ENCODE measurements at places on chromosomes 1 and 21.

GRCh38 chr1:159196543-159196942, 8.1 kb upstream of the ACKR1 start:
- no peak for DNase-seq

- DNase-seq: no peak
Measured at GRCh38 chr1:12300706-12301105, 70.9 kb downstream of the VPS13D start.

DNA sequence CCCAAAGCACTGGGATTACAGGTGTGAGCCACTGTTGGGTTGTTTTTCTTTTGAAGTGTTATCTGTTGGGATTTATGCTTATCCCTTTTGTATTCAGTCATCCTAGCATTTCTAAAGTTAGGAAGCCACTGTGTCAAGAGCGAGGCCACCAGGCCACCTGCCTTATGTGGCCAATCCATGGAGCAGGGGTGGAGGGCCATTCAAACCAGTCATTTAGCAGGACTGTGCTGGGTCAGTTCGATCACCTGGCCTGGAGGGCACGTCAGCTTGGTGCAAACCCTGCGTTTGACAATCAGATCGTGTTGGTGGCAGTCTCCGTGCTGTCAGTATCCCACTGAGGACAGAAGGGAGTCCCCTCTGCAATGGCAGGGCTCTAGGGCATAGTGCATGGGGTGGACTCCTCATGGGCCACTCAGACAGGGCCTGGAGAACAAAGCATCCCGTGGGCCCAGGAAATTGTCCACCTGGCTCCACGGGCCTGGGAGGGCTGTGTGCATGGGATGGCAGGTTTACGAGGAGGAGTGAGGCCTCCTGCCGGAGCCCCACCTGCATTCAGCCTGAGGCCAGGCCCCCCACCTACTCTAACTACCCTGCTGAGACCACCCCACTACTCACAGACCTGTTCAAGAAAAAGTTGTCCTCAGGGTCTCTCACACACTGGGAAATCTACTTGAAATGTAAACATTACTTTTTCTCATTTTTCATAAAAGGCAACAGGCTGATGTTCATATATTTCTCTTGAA, 242.3 kb downstream of the SDCCAG8 start:
- DNase-seq: no peak

DNA sequence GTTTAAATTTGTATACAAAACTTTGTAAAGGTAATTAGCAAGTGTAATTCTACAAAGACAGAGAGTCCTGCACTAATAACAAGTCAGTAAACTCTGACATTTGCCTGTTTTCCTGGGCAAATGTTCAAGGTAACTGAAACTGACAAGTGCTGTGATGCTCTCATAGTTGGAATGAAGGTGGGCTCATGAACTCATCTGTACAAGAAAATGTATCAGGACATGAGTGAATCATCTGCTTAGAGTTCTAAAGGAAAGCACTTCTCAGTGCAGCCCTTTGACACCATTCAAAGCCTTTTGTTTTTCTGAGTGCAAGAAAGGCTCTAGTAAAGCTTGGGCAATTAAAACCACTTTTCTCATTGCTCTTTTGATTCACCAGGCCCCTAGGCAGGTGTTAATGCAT, 91.5 kb downstream of the UROD start:
- no peak for DNase-seq

DNA sequence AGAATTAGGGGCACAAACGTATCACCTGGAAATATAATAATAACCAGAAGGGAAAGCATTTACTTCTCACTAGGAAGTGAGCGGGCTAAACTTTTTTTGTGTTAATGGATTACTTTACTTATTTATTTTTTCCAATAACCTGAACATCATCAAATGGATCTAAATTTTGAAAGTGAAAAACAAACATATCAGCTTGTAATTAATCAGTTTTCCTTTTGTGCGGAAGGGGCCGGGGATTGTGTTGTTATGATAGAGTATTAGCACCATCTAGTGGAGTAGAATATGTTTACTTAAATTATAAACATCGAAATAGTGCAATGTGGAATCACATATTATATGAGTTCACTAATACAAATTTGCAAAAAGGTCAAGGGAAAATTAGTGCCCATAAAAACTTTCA, 9.0 kb downstream of the CFH start:
- DNase-seq: peak; percentile 39

DNA sequence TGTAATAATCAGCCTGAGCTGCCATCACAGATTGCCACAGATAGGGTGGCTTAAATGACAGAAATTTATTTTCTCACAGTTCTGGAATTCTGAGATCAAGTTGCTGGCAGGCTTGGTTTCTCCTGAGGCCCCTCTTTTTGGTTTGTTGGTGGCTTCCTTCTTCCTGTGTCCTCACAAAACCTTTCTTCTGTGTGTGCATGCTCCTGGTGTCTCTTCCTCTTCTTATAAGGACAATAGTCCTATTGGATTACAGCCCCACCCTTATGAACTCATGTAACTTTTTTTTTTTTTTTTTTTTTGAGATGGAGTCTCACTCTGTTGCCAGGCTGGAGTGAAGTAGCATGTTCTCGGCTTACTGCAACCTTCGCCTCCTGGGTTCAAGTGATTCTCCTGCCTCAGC, 41.0 kb upstream of the F3 start:
- DNase-seq: no peak

- no peak for DNase-seq
Measured at GRCh38 chr1:21124846-21125245, 51.9 kb downstream of the EIF4G3 start.

GRCh38 chr1:167330601-167331293, 110.1 kb downstream of the POU2F1 start:
- no peak for DNase-seq

DNA sequence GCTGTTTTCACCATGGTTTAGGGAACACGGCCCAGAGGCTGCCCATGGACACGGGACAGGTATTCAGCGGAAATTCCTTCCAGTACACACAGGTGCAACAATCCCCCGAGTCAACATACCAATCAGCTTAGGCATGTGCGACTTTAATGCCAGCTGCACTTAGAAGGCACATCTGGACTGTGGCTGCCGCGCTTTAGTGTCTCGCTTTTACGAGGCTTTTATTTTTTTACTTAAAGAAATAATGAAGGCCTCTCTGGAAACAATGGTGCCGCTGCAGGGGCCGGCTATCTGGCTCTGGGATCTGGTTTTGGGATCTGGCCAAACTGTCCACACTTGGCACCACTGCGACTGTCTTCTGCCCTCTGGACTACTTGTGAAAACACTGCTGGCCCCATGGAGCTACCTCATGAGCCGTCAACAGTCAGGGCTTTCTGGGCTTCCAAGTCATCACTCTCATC, 55.5 kb downstream of the SLC66A1 start:
- DNase-seq: no peak

DNA sequence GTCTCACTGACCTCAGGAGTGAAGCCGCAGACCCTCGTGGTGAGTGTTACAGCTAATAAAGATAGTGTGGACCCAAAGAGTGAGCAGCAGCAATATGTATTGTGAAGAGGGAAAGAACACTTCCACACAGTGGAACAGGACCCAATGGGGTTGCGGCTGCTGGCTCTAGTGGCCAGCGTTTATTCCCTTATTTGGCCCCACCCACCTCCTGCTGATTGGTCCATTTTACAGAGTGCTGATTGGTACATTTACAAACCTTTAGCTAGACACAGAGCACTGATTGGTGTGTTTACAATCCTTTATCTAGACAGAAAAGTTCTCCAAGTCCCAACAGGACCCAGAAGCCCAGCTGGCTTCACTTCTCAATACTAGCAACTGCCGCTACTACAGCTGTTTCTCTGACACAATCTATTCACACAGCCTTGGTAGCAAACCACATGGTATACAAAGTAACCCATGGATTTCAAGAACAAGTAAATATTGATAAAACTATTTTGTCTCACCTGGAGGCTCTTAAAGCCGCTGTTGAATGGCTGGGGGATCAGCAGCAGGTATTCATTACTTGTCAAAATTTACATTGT, 25.3 kb upstream of the ITLN1 start:
- no peak for DNase-seq

GRCh38 chr1:212229654-212230053, 55.6 kb upstream of the PPP2R5A start:
- DNase-seq: no peak

- peak; percentile 69 for DNase-seq
Measured at GRCh38 chr1:42682739-42683531, 717 bp downstream of the YBX1 start.

DNA sequence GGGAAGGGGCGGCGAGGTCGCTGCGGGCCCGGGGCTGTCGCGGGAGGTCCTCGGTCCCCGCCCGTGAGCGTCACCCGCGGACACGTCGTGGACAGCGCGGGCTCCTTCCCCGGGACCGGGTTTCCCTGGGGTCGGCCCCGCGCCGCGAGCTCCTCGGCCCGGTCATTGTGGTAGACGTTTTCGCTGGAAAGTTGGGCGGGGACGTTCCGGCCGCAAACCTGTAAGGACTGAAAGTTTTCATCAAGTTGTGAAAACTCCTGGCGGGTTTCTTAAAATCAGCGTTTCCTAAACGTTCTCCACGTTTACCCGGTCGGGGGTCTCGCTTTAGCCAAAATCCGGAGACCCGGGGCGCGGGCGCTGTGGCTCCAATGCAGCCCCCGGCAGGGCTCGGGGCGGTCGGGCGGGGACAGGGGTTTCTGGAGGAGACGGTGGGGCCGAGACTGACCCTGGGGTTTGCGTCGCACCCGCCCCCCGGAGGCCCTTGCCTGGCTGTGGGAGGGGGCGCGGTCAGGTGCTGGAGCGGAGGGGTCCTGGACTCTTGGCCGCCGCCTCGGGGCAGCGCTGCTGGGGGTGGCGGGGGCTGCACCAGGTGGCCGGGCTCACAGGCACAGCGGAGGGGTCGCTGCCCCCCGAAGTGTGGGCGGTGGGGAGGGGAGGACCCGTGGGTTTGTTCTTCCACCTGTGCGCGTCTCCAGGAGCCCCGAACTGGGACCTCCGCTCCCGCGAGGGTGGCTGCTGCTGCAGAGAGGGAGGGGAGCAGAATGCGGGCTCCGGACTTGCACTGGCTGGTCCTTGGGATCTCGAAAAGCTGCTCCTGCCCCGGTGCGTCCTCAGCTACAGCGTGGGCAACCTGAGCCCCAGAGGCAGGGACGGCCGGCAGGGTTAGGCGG, 827 bp downstream of the PRKCZ start:
- DNase-seq: no peak

DNA sequence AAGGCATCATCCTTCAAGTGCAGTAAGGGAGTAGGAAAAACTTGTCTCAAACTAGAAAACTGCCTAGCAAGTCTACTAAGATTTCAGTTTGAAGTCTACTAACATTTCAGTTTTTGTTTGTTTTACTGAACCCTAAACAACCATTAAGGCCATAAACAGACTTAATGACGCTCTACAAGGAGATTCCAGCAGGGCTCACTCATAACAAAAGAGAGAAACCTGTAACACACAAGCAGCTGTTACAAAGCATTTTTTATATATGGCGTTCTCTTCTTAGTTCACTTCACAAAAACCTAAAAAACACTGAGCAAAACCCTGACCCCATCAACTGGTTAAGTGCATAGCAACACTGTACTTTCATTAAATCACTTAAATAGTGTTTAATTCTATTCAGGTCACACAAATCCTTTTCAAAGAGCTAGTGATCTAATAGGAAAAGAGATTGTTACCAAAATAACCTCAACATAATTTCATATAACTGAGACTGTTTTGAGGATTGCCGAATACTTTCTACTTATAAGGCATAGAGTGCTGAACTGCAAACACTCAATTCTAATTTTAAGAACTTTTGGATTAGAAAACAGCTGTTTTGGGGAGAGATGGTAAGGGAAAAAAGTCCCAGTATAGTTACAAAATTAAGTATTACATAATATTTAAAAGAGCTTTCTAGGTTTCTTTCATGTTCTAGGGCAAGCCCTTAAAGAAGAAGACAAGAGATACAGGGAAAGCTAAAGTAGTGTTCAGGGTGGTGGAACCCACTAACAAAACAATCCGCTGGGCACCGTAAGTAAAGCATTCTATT, 1.4 kb downstream of the B3GALNT2 start:
- DNase-seq: peak; percentile 30

- DNase-seq: no peak
Measured at GRCh38 chr1:21605012-21605715, 64.0 kb downstream of the RAP1GAP start.

DNA sequence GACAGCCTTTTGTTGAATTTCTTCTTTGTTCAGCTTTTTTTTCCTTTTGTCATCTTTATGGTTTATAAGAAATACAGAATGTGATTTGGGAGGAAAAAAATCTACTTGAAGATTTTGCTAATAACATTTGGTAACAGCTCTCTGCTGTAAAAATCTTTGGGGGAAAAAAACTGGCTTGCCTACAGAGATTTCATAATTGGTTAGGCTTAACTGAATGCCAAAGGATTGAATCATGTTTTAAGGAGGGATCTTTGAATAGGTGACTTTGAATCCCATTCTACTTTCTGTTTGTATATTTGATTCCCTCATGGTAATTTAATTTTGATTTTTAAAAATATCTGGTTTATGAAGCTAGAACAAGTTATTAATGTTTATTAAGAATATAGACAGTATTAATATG, 3.2 kb downstream of the BTF3L4 start:
- DNase-seq: no peak

DNA sequence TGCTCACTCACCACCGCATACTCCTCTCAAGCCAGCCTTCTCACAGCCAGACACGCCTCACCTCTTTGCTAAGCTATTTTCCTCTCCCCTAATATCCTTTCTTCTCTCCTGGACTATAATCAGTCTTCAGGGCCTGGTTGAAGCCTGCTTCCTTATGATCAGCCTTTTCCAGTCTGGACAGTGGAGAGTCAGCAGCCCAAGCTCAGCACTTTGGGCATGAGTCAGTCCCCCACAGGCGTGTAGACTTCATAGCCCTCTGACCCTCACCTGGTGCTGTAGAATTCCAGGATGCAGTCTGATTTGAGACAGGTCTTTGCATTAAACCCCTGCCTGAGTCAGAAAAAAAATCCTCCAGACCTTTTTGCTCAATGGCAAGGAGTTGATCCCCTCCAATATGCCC, 2.5 kb downstream of the HPCAL4 start:
- DNase-seq: no peak

DNA sequence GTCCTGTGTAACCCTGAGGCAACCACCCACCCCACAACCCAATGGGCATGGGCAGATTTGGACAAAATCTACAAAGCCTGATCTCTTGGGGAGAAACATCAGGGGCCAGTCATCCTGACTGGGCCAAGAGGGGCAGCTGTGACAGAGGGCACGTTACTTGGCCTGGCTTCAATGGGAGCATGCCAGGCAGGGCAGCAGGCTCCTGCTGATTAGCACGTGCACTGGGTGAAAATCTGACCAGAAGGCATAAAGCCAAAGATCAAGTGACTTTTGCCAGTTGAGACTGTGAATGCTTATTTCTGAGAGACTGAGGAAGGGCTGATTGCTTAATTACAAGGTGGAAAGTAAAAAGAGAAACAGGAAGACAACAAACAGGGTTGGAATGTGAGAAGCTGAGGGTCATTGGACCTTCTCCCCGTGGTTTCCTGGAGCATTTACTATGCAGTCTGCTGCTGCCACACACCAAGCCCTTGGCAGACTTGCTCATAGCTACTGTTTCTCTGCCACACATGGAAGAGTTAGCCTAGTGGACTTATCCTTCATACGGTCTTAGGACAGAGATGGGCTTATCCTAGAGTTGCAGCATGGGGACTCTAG, 39.8 kb upstream of the TNR start:
- no peak for DNase-seq

DNA sequence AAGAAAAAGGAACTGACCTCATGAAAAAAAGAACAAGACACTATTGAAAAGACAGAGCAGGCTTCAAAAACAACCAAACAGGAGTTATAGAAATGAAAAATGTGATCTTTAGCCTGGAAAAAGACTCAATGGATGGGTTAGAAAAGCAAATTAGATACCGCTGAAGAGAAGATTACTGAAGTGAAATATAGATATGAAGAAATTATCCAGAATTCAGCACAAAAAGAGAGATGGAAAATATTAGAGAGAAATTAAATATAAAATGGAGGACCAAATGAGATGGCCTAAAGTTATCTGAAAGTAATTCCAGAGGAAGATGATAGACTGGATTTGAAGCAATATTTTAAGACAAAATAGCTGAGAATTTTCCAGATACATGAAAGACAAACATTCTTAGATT, 63.0 kb downstream of the SLC37A1 start:
- DNase-seq: no peak

All from activated CD4-positive, alpha-beta T cell treated with anti-CD3 and anti-CD28 coated beads, Interleukin-2, Interleukin-4, amounts not matched to agents 100 ng/mL and 50 ng/mL, durations not matched to agents 16 hours and 8 hours (primary cell).